ENCODE measurements at places on chromosomes 12 and 14.

GRCh38 chr12:94987801-94988200 is 15.7 kb downstream of the NDUFA12 start:
- no peak for DNase-seq

DNA sequence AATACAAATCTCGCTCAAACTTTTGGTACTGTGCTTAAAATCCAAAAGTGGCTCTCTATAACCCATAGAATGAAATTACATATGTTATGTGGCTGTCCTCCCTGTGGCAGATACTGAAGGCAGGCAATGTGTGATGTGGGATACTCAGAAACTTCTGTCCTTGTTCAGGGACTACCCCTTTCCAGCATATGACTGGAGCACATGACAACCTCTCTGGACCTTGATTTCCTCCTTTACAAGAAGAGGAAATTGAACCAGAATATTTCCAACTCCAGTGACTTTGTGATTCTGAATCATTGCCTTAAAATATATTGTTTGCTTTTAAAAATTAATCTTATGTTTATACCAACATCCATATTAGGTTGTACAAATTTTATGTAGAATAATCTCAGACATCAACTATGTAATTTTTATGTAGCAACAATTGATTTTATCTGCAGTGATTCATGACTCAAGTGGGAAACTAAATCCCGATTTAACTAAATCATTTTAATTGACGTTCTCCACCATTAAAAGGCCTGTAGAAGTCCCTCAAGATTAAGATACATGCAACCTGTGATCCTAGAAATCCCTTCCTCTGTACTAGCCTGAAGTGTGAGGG is 162.4 kb downstream of the AKAP6 start:
- no peak for DNase-seq

DNA sequence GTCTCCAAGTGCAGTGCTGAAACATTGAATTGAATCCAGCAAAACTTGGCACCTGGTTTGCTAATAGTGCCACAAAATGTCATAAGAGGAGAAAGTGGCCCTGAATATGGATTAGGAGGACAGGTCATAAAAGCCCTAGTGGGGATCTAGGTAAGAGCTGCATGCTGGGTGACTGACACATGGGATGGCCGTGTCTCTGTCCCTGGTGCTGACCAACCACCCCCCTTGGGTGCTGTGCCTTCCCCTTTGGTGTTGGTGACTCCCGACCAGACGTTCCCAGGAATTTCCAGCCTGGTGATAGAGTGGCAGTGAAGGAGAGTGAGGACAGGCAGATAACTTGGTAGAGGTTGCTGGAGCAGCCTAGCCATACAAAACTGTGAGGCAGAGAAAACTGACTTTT is 142.8 kb downstream of the VRK1 start:
- DNase-seq: no peak

DNA sequence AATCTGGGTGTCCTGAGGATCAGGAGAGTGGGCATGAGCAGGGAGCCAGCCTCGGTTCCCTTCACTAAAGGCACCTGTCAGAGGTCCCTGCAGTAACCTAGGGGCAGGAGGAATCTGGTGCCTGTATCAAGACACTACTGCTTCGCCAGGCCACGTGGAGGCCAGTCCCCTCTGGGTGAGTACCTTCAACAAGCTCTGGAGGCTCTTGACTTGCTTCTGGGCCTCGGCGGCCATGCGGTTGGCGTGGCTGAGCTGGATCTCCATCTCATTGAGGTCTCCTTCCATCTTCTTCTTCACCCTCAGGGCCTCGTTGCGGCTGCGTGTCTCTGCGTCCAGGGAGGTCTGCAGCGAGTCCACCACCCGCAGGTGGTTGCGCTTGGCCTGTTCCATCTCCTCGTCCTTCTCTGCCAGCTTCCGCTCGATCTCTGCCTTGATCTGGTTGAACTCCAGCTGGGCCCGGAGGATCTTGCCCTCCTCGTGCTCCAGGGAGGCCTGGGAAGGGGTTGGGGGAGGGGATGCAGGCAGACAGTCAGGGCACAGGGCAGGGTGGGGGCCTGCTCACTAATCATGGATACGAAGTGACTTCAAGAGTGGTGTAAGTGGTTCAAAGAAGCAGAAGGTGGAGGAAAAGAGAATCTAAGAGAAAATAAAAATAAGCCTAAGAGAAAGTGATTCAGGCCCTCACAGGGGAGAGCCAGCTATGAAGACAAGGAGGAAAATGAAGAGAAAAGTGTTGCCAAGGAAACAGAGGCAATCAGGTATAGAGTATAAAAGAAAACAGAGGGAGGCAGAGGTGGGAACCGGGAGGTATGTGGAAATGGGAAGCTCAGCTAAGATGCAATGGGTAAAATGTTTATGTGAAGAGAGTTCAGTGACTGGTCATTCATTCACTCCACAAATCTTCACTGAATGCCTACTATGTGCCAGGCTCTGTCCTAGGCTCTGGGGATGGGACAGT is 8.0 kb upstream of the MYH6 start:
- DNase-seq: no peak

DNA sequence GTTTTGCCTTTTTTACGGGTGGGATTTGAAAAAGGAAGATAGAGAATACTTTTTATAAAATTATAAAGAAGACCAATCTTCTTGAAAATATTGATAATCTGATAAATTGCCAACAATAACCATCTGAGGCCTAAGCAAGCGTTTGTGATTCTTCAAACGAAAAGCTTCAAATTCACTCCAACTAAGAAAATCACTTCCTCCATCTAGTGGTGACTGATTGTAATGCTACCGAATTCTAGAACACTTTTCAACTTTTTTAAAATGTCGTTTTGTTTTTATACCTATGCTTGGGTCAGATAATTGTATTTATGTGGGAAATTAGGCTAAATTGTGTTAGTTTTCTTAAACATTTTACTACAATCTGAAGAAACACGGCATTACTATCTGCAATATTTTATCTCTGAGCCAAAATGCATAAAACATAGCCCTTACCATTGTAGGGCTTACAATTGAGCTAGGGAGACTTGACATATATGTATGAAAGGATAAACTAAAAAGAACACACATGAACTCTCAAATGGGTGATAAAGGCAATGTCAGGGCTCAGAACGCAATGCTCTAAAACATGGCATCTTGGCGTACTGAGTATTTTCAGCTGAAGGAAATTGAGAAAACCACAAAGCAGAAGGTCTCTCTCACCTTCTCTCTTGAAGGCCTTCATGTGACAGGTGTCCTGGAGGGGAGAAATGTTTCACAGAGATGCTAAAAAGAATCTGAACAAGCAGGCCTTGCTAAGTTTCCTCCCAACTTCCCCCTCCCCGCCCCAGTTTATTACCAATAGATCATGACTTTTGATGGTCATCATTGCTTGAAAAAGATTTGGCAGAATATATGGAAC is 36.8 kb upstream of the G2E3 start:
- no peak for DNase-seq

DNA sequence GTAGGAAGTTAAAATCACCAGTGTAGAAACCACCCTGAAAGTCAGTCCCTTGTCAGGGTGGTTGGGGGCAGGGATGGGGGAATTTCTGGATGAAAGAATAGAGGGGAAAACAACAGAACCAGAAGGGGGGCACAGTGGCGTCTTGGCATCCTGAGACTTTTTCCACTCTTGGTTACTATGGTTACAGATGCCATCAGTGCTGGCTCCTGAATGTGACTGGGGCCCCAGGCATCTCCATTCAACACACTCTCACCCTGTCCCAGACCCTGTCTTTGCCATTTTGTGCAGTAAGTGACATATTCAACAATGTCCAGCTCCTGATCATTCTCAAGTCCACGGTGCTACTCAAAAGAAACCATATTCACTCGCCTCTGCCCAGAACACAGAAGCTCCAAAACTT is 11.3 kb downstream of the KCNK10 start:
- DNase-seq: no peak

GRCh38 chr12:54024581-54025305 is 3.5 kb upstream of the HOXC6 start:
- DNase-seq: no peak

- DNase-seq: no peak
These were observed 136.5 kb upstream of the CCND2 start for GRCh38 chr12:4137015-4137414.

- DNase-seq: no peak
These were observed 50.8 kb downstream of the ARL1 start for GRCh38 chr12:101356794-101357193.

DNA sequence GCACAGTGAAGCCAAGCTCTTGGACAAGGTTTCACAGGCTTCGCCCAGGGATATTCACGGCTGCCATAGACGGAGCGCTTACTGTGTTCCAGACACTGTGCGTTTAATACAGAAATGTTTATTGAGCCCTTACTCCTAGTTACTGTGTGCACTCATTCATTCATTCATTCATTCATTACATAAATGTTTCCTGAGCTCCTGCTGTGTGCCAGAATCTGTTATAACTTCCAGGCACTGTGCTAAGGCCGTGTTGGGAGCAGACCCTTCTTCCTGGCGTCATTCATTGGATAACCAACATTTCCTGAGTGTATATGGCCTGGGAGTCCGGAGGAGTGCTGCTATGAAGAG is 760 bp upstream of the MED13L start:
- DNase-seq: no peak

- peak; percentile 97 for DNase-seq
These were observed 22.7 kb downstream of the CLIP1 start for GRCh38 chr12:122399592-122400373.

- DNase-seq: no peak
These were observed 46.0 kb upstream of the CCDC60 start for GRCh38 chr12:119288576-119288975.

- peak; percentile 19 for DNase-seq
These were observed 14.7 kb downstream of the AACS start for GRCh38 chr12:125079648-125080645.

DNA sequence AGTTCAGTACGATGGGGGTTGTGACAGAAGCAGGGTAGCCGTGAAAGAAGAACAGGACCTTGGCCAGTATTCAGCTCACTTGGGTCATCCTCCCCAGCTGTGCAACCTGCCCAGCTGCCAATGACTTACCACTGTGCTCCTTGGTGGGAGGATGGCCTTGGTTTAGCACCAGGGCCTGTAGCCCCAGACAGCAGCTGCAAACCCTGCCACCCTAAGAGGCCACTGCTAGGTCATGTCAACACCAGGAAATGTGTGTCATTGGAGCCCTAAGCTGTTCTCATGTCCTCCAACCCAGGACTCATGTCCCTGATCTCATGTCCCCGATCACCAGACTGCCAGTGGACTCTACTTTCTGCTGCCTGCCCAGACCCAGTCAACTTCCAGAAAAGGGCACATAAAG is 3.0 kb upstream of the CRACR2A start:
- peak; percentile 7 for DNase-seq

DNA sequence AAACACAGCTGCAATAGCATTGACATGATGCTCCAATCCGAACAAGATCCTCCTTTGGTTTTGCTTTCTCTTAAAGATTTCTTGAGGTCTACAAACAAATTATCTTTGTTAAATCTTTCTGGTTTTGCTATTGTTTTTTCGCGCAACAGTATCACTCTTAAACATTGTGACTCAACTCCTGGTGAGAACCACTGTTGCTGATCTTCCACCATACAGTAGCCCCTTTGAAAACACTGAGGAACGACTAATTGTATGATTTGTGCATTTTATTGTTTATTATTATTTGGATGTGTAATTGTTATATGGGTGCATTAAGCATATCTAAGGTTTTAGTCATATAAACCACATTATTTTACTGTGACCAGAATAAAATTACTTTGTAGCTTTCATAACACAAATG is 282.8 kb downstream of the EGLN3 start:
- DNase-seq: no peak

GRCh38 chr14:94707494-94707893 is 62.4 kb downstream of the GSC start:
- no peak for DNase-seq

DNA sequence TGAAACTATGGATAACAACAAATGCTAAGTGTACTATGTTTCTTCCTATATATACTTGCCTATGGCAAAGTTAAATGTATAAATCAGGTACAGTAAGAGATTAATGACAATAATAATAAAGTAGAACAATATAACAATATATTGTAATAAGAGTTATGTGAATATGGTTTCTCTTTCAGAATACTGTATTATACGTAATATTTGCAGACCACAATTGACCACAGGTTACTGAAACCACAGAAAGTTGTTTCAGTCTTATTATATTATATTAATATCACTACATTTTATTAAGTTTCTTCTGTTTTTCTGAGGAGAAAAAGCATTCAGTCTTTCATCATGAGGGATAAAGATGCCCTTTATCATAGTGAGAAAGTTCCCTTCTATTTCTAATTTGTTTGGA is 131.2 kb downstream of the EML1 start:
- DNase-seq: no peak

- DNase-seq: peak; percentile 28
These were observed 398.2 kb downstream of the DPF3 start for GRCh38 chr14:72495668-72496067.

GRCh38 chr14:106315436-106315835 is 789.1 kb downstream of the TMEM121 start:
- no peak for DNase-seq

- DNase-seq: no peak
These were observed 30.5 kb upstream of the MON2 start for GRCh38 chr12:62436164-62436503.

DNA sequence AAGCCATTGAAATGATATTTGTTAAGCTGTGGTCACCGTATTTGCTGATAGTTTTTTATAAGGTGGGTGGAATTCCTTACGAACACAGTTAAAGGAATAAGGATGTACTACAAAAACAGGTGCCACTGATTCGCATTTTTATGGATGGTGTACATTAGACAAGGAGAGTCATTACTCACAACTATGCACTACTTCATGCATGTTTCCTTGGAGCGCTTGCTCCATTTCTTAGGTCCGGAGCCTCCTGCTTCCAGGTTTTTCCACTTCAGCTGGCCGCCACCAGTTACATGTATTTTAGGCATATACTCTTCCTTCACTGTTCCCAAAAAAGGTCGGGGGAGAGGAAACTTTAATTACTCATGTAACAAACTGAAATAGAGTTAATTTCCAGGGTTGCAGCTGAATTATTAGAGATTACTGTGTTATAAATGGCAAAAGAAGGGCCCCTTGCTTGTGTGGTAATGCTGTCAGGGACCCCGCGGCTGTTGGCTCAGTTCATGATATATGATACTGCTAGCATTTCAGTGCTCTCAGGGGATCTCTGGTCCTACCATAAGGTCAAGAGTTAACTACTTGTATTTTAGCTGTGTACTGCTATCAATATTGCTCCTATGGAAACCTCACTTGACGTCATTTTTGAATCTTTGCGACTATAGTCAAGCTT is 454.7 kb downstream of the NPAS3 start:
- DNase-seq: no peak

GRCh38 chr12:49865782-49866135 is 22.9 kb upstream of the BCDIN3D start:
- no peak for DNase-seq

GRCh38 chr14:74362361-74362915 is 14.2 kb downstream of the VRTN start:
- DNase-seq: peak; percentile 69

GRCh38 chr14:90828642-90829487 is 12.6 kb upstream of the TTC7B start:
- DNase-seq: no peak

GRCh38 chr12:74292351-74293194 is 245.1 kb upstream of the ATXN7L3B start:
- no peak for DNase-seq

GRCh38 chr14:61452452-61452851 is 131.1 kb downstream of the PRKCH start:
- no peak for DNase-seq

Measured in gastrocnemius medialis (tissue), 4 donors.